ENCODE measurements at places on chromosomes 4 and X.

GRCh38 chr4:152103181-152103901 lies 342.5 kb upstream of the GATB start:
- DNase-seq: no peak

GRCh38 chr4:159706704-159707103 lies 603.8 kb downstream of the RAPGEF2 start:
- DNase-seq: no peak

GRCh38 chr4:168511780-168512489 lies 15.1 kb downstream of the PALLD start:
- no peak for DNase-seq

DNA sequence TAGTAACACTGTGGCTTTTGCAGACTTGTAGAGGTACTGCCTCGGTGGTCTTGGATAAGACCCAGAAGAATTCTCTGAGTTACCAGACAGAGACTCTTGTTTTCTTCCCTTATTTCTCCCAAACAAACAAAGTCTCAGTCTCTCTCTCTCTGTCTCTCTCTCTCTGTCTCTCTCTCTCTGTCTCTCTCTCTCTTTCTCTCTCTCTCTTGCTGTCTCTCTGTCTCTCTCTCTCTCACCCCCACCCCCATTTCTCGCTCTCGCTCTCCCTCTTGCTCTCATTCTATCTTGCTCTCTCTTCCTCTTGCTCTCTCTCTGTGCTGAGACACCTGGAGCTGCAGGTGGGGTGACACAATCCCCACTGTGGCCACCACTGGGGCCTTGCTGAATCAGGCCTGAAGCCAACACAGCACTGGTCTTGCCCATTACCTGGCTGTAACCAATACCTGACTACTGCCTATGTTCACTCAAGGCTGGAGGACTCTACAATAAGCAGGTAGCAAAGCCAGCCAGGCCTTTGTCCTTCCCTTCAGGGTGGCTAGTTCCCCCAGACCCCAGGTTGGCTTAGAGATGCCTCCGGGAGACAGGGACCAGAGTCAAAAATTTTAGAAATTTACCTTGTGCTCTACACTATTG lies 12.3 kb downstream of the LOC101059915 start:
- no peak for DNase-seq

DNA sequence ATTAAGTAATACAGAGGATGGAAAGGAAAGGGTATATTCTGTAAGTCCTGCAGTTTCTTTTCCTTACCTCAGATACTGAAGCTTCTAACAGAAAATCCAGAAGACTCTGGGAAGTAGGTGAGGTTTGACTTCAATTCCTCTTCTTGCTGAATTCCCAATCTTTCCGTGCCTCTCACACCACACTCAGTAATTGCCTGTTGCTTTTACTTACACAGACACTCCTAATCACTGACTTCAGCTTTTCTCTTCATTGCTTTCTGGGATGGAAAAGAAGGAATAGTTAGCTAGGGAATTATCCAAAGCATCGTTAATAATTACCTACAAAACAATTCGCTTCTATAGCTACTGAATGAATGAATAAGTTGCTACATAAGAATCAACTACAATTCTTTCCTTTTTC lies 163.6 kb downstream of the FBXO8 start:
- DNase-seq: no peak

DNA sequence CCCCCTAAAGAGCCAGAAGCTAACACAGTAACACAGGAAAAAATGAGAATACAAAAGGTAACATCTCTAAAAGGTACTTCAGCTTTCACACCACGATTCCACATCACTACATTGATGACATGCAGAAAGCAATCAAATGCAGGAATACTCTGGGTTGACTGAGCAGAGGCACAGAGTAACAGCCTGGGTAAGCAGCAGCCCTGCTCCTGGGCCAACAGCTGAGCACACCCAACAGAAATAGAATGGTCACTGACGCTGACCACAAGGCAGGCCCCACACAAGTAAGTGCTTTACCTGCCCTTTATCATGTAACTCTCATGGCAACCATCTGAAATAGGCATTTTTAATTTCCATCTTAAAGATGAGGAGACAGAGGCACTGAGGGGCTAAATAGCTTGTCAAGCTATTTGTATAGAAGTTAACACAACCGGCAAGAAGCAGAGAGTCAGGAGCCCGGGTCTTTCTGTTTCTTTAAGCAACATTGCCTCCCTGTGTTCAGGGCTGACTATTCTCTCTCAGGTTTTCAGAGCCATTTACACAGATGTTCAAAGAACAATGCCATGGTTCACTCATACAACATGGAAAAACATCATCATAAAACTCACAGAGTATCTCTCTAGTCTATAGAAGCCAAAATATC lies 168.9 kb downstream of the ZNF674 start:
- DNase-seq: no peak

DNA sequence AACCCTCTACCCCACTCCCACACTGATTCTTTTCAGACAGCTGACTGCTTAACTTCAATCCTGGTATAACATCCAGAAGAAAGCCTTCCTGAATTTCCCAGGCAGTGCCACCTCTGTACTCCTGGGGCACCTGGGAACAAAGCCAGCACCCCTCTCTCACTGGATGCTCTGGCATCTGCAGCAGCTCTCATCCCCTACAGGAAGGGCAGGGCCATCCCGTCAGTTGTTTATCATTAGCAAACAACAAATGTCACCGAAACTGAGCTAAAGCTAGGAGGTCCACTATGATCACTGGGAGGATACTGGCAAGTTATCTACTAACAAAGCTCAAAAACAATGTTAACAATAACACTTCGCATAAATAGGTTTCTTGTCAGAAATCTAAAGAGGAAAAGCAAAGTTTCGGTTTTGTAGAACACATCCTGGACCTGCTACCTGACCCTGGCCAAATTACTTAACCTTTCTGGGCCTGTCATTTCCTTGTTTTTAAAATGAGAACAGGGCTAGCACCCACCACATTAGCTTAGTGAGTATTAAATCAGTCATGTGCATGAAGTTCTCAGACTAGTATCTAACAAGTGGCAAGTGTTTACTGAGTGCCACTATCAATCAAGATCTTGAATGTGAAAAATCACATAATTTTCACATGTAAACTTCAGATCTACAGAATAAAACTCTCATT lies 86.6 kb downstream of the NR3C2 start:
- no peak for DNase-seq

DNA sequence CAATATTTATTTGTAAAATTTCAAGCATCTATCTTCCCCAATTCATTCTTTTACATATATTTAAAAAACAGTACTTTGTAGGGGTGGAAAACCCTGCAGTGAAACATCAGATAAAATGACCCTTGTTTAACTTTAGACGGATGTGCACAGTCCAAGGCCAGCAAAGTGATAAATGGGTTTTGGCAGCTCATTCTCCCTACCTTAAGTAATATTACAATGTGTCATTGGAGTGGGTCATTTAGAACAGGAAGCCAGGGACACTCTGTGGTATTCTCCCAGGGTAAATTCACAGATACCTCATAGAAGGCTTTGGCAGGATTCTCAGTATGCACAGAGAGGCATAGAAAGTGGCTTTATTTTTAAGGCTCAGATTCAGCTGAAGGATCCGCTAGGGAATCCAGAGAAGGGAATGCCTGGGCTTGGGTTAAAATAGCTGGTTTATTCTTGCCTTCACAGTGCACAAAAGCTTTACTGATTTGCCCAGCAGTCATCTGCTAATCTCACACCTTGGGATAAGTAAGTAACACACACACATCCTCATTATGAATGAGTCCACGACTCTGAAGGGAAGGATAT lies 206.7 kb downstream of the RASL11B start:
- DNase-seq: no peak

DNA sequence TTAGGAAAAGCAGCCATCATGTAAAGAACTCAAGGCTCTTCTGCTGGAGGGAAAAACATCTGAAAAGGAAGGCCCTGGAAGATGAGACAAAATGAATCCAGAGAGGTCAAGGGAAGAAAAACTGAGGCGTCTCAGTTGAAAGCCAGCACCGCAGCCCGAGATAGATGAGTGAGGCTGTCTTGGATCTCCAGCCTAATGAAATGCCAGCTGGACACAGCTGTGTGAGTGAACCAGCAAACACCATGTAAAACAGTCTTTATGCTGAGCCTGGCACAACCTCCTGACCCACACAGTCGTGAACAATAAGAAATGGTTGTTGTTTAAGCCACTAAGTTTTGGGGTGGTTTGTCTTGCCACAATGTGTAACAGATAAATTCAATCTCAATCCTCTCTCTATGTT lies 48.6 kb upstream of the RASL11B start:
- DNase-seq: no peak
